Cortex of kidney (tissue), 1 donor: ENCODE measurements at places on chromosomes 1 and 21.

DNA sequence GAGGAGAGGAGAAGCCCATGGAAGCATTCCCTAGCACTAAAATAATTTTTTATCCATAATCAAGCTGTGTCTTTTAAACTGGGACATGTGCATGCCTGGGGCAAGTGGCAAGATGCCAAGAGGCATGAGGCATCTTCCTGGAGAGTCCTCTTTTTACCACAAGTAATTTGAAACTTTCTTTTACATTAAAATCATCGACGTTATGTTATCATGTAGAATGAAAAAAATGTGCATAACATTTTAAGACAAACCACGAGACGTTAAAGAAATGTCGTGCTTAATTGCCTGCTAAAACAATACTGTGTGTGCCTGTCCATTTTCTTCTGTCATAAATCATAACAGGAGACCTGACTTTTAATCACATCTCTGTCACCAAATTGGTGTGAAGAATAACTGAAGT is 1.5 kb downstream of the STYXL2 start:
- no peak for DNase-seq

- DNase-seq: no peak
Measured at GRCh38 chr1:149986486-149987296, 23.8 kb downstream of the OTUD7B start.

GRCh38 chr1:168966217-168966616 is 140.3 kb upstream of the ATP1B1 start:
- DNase-seq: no peak

GRCh38 chr1:172383536-172383935 is 36.9 kb upstream of the C1orf105 start:
- DNase-seq: no peak

- DNase-seq: no peak
Measured at GRCh38 chr1:201019321-201019977, 4.1 kb downstream of the KIF21B start.

GRCh38 chr1:55214934-55215193 is 300 bp downstream of the USP24 start:
- no peak for DNase-seq

- no peak for DNase-seq
Measured at GRCh38 chr1:115592264-115592663, 49.5 kb upstream of the VANGL1 start.

- no peak for DNase-seq
Measured at GRCh38 chr1:211375146-211375818, 48.6 kb downstream of the TRAF5 start.

- no peak for DNase-seq
Measured at GRCh38 chr1:246219508-246220030, 287.5 kb downstream of the SMYD3 start.

- DNase-seq: no peak
Measured at GRCh38 chr1:34371829-34372532, 195.3 kb downstream of the C1orf94 start.

GRCh38 chr1:56235909-56236510 is 343.4 kb downstream of the PLPP3 start:
- no peak for DNase-seq

DNA sequence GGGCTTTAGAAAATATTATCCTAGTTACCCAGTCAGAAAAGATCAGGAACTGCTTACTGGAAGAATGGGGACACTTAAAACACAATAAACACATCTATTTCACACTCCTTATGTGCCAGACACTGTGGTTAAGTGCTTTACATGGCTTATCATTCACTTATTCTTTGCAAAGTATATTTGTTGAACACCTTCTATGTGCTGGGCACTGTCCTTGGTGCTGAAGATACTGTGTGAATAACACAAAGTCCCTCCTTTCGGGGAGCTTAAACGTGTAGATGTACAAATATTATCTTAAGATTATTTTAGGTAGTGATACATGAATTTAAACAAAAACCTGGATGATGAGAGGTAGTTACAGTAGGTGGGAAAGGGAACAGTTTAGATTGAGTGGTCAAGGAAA is 169.3 kb downstream of the ST6GALNAC5 start:
- DNase-seq: no peak

- DNase-seq: no peak
Measured at GRCh38 chr1:9149837-9150581, 21.1 kb upstream of the GPR157 start.

DNA sequence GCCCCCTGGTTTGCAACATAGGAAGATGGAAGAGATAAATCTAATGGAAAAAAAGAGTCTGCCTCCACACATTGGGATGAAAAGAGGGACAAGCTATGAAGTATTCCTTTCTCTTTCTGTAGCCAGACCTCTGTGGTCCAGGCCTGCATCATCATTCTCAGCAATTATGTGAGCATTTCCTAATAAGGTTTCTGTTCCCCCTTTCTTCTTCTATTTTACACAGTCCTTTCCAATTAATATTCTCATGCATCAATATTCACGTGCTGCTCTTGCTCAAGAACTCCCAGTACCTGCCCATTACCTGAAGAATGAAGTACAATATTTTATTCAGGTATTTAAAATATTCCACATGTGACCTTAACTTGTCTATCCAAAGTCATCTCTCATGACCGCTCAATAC is 8.2 kb upstream of the SLC30A1 start:
- DNase-seq: no peak

DNA sequence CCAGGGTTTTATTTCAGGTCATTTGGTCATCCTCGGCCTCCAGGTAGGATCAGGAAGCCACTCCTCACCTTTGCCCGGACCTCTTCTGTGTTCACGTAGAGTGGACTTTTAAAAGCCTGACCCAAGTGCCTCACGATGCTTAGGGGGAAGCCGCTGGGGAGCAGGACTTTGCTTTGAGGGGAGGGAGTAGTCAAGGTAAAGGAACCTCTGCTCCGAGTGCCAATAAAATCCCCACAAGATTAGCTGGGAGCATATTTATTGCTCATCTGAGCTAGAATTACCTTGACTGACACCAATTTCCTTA is 603 bp upstream of the DHRS3 start:
- no peak for DNase-seq

GRCh38 chr1:240174734-240175133 is 83.1 kb downstream of the FMN2 start:
- no peak for DNase-seq

GRCh38 chr1:239243006-239243405 is 143.4 kb upstream of the CHRM3 start:
- no peak for DNase-seq

DNA sequence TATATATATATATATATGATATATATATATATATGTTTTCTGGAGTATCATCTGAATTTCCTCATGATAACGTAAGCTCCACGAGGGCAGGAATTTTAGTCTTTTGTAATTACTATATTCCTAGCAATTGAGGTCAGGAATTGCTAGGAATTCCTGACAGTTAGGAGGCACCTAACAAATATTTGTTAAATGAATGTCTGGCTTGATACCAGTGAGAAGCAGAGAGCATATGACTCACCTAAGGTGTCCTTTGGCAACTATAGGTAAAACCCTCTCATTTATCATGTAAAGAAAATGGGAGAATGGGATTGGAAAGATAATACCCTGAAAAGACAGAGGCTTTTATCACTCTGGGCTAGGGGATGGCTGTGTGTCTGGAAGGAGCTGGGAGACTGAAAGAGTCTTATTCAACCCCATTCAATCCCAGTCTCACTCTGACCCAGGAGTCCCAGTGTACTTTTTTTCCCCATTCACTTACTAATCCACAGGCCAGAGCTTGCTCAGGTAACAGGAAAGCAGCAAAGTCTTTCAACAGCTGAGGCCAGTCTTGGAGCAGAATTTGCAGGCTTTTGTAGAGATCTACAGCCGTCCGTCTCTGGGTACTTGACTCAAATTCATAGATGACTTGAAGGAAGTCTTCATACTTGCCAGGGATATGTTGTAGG is 71.2 kb downstream of the DAP3 start:
- DNase-seq: no peak

DNA sequence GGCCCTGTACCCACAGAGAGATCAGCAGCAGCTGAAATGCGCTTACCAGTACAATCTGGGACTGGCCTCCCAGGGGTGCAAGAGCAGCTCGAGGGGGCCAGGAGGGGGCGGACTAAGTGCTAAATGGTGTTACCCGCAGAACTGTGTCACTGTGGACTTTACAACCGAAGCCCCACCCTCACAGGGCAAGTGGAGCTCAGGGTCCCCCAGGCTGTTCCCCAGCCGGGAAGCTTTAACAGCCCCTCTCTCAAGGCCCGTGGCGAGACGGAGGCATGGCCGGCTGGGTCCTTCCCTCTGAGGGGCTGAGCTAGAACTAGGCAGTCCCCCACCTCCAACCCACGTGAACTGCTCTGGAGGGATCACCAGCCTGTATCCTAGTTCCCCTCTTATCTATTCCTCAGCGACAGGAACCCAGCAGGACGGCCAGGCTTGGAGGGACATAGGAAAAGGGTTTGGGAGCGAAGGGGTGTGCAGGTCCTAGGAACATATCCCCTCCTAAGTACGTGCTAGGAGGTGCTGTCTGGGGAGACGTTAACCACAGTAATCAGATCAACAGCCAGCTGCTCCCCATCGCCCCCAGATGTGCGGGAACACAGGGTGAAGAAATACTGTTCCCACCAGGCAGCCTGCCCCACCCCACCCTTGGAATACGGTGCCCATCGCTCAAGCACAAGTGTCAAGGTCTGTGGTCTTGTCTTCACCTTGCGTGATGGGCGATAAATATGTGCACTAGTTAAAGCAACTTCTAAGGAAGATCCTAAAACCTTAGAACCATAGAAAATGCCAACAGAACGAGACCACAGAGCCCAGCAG is 24.4 kb downstream of the ZBTB17 start:
- no peak for DNase-seq

DNA sequence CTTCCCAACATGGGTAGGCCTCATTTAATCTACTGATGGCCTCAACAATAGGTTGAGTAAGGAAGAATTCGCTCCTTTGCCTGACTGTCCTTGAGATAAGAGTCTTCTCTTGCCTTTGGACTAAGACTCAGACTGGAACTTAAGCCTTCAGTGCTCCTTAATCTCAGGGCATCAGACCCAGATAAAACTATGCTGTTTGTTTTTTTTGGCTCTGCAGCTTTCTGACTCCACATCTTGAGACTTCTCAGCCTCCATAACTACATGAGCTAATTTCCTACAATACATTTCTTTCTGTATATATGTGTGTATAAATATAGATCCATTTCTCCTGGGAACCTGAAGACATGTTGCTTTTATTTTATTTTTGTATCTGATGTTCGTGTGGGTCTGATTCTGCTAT is 1470.7 kb upstream of the PRMT6 start:
- DNase-seq: no peak

- no peak for DNase-seq
Measured at GRCh38 chr1:54284781-54285529, 85.0 kb downstream of the MRPL37 start.

DNA sequence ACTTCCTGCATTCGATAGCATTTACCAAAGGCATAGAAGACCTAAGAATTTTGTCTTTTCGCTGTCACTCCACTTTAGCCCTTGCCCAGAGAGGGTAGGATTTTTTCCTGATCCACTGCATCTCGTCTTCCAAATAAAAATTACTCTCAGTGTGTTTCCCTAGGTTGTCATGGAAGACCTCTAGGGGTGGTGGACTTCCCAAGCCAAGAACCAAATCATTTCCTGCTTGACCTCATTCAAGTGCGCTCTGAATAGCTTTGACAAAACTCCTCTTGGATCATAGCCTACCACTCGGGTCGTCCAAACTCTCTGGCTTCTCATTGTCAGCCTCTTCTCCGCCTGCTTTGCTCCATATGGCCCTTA is 431 bp upstream of the C1orf52 start:
- DNase-seq: no peak
